Posterior cingulate gyrus (tissue), 11 donors: ENCODE measurements at places on chromosomes 6 and 20.

GRCh38 chr6:106356378-106356777, 4.1 kb upstream of the CRYBG1 start:
- DNase-seq = no peak

- no peak for DNase-seq
Observed at GRCh38 chr20:5770987-5771318, 20.8 kb downstream of the SHLD1 start.

GRCh38 chr20:2341336-2341735, 39.4 kb upstream of the TGM6 start:
- DNase-seq = no peak

GRCh38 chr6:170444056-170444591, 109.0 kb downstream of the PSMB1 start:
- no peak for DNase-seq

- no peak for DNase-seq
Observed at GRCh38 chr6:105753620-105754211, 332.4 kb upstream of the PRDM1 start.
